ENCODE measurements at places on chromosomes 16 and 17. TPM values are rescaled to one million over a fixed set of nuclear protein-coding genes. Genes with fewer than 3 reads are reported as not detected.
A peak's percentile ranks its signal among the peaks of the same experiment; 100 is the strongest.

DNA sequence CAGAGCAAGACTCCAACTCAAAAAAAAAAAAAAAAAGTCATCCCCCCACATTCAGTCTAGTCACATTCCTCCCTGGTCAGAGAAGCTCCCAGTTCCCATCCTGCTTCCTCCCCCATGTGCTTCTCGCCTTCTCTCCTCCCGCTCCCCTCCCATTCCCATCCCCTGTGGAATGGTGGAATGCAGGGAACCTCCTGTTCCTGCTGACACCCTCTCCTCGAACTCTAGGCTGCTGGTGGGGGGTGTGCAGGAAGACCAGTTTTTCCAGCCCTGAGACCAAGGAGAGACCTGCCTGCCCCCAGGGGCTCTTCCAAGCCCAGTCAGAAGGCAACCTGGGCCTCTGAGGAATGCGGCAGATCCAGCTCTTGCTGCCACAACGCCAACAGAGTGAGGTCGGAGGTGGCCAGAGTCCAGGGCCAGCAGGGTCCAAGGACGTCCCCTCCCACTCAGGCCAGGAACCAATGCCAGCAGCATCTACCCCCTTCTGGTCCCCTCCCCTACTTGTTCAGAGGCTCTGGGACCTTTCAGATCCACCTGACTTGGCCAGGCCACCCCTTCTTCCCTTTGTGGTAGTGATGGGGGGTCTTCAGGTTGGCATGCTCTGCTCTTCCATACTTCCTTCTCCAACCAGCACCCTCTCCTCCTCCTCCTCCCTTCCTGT lies 39.3 kb upstream of the TAC4 start:
- no peak for DNase-seq

- no peak for DNase-seq
Observed at GRCh38 chr16:9144106-9144505, 52.7 kb downstream of the HAPSTR1 start.

DNA sequence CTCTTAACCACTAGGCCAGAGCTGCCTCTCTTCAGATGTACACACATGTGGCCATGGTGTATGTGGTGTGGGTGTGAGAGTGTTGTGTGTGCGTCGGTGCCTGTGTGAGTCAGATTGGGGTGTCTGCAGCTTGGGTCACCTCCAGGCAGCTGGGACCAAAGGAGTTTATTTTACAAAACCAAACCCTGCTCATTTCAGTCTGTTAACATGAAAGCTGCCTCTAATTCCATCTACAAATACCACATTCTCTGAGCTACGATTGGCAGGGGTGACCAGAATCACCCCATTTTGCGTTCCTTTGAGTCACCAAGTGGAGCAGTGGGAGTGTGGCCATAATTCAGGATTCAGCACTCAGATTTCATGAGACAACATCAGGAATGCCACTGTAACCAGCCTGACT lies 105.3 kb downstream of the IRX5 start:
- DNase-seq, result no peak

Gene AGRP
- not detected for total RNA-seq

DNA sequence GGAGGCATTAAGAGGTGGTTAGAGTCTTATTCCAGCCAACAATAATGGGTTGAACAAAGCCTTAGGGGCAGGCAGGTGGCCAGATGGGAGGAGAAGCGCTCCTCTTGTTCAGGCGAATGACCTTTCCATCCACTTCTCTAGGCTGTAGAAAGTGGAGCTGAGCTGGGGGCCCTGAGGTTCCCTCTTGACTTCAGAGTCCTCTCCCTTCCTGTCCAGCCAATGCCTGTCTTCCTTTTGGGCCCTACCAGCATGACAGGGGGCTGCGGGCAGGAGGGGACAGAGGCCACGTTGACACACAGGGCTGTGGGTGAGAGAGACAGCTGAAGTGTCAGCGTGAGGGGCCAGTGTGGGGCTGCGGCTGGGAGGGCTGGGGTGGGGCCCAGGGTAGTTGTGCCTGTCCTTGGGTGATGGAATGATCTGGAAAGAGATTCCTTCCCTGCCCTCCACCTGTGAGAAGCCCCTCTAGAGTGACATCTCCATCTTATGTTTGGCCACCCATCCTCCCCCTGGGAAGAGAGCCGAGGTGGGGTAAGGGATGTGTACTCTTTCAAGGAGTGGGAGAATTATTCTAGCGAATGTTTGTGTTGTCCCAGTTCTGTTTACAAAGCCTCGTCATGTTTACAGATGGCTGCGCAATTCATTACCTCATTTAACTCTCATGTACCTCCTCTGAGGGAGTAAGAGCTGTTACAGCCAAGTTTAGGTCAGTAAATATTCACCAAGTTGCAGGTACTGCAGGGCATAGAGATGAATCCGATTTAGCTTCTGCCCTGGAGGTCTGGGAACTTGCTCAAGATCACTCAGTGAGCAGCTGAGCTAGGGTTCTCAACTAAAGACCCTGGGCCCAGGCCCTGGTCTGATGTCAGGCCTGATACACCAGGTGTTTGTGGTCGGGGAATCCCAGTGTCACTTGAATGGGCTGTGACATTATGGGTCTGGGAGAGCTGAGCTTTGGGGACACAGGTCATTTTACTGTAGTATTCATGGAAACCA lies 3.3 kb downstream of the ERBB2 start:
- DNase-seq, result peak; percentile 41

DNA sequence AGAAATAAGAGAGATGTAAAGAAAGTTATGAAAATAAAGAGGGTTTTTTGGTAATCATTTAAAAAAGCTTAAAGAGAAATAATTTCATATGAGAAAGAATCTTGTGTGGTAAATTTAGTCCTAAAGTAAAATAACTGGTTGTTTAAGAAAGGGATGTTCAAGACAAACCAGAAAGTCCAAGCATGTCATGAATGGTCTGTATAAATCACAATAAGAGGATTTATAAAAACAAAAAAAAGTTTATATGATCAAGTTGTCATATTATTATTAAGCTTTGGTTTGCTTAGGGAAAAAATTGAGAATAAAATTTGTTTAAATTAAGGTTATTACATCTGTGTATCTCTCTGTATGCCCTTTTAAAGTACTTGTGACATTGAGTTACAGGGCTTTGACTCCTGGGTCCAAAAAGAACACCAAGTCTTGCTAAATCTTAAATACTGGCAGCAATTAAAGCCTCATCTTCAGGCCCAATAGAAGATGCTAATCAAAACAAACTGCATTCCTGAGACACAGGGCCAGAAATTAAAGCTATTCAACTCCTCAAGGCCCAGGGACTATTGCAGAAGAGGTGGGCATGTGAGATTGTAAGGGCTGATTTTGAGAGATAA lies 15.6 kb upstream of the TRIM25 start:
- DNase-seq, result no peak

GRCh38 chr17:45675892-45676291 lies 108.2 kb upstream of the CRHR1 start:
- no peak for DNase-seq

Gene MTHFSD
- 30.4 TPM for total RNA-seq

DNA sequence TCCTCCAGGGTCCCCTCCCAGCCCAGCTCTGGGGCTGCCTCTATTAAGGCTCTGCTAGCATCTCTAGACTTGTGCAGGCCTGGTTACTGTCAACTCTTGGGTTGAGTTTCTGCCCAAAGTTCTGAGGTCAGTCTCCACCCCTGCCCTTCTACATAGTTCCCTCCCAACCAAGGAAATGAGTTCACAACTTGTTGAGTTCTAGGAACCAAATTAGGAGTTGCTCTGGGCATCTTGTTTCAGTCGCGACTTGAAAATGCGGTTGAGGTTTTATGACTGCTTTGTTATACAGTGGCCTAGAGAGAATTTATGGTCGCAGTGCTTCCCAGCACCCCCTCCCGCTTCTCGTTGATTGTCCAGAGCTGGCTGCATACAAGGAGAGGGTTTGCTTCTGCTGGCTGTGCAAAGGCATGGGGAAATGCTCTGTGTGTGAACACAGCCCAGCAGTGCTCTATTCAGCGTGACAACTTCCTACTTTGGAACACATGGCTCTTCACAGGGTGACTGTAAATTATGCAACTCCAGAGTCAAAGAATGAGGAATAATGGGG lies 20.2 kb downstream of the GNAO1 start:
- peak; percentile 12 for DNase-seq
